Inflammatory macrophage treated with lipopolysaccharide for 1 hour (primary cell): ENCODE measurements at places on chromosomes 16 and 17.

DNA sequence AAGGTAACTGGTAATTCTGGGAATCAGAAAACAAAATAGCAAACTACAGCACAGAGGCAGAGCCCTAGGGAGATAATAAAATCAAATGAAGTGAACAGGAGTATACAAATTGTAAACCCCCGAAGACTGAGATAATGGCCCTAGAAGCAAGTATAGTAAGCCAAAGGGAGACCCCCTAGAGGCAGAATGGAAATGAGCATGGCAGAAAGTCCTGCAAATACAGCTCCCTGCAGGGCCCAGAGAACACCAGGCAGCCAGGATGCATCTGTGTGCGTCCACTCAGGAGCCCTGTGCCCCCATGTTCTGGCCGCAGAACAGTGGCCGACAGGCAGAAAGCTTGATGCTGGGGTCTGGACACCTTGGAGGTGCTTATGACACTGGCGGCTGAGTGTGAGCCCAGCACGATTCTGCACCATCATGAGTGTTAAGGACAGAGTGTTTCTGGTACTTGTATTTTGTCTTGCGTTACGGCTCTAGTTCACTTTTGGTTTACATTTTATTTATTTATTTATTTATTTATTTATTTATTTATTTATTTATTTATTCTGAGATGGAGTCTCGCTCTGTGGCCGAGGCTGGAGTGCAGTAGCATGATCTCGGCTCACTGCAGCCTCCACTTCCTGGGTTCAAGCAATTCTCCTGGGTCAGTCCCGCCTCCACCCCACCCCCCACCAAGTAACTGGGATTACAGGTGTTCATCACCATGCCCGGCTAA is 48.7 kb downstream of the RGS9 start:
- DNase-seq, result no peak

DNA sequence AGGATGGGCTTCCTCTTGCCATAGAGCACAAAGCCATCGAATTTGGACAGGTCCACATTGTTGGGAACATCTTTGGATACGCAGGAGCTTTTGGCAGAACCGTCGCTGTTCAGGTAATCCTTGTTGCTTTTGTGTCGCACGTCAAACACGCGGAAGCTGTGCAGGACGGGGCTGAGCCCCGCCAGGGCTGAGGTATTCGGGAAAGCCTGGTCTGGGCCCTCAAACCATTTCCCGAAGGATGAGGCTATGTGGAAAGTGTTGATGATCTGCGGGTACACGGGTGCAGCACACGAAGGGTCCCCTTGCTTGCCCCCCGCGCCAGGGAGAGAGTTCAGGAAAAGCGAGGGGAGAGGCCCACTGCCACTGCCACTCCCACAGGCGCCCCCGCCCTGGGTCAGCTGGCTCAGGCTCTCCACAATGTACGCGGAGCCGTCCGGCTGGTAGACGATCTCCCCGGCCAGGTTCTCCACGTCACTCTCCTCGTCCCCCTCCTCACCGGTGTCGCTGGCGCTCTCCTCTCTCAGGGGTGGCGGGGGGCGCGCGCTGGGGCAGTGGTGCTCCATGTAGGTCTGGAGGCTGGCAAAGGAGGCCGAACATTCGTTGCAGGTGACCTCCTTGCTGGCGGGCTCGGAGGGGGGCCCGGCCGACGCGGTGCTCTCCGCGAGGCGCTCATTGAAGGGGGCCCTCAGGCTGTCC is 88.5 kb downstream of the ZFHX3 start:
- DNase-seq, result no peak

- DNase-seq, result no peak
Measured at GRCh38 chr17:54909766-54910165, 9.1 kb downstream of the TOM1L1 start.

DNA sequence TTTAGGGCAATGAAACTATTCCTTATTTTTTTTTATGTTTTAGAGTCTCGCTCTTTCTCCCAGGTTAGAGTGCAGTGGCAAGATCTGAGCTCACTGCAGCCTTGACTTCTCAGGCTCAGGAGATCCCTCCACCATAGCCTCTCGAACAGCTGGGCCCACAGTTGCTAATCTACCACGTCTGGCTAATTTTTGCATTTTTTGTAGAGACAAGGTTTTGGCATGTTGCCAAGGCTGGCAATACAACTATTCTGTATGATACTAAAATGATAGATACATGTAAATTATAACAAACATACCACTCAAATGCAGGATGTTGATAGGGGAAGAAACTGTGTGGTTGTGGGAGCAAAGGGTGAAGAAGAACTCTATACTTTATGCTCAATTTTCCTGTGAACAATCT is 401.3 kb downstream of the ZFHX3 start:
- no peak for DNase-seq
